ENCODE measurements at places on chromosomes 5 and 9.

DNA sequence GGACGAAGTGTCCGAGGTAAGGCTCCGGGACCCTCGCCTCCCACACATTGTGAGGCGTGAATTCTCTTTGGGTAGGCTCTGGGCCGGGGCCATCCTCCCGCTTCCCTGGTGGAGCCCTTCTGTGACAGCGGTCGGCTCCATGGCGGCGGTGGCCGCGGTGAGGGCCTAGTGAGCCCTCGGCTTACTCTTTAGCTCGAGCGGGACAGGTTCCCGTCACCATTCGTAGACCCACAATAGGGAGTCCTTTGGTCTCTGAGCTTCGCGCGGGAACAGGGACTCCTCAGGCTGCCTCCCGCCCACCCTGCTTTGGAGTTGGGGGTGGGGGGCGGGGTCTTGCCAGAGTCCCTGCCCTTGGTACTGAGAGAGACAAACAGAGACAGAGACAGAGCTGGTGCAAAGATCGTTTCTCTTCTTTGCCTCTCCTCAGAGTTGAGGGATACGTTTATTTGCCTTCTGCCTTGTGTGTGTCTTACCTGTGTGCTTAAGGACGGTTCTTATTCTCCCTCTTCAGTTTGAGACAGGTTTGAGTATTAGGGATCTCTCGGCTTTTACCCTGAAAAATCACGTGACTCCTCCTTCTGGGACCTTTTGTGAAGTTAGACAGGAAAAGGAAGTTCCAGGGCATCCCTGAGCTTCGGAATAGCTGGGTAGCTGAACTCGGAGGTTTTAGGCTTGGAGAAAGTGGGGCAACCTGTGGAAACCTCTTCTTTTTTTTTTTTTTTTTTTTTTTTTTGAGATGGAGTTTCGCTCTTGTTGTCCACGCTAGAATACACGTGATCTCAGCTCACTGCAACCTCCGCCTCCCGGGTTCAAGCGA lies 833 bp downstream of the ANKHD1 start:
- DNase-seq: peak; percentile 43

- DNase-seq: no peak
Observed at GRCh38 chr9:132004323-132004722, 75.3 kb downstream of the MED27 start.

GRCh38 chr5:88248743-88249540 lies 19.7 kb downstream of the TMEM161B start:
- no peak for DNase-seq

- no peak for DNase-seq
Observed at GRCh38 chr9:130461731-130462130, 17.0 kb downstream of the ASS1 start.

GRCh38 chr5:157265714-157266285 lies at the start of gene CYFIP2:
Gene CYFIP2, plus strand, starts transcription at chr5:157266123. Its CDS starts 19,239 bp downstream, at chr5:157285362.
- DNase-seq: no peak

GRCh38 chr5:88772831-88773230 lies 110.2 kb downstream of the MEF2C start:
- no peak for DNase-seq

DNA sequence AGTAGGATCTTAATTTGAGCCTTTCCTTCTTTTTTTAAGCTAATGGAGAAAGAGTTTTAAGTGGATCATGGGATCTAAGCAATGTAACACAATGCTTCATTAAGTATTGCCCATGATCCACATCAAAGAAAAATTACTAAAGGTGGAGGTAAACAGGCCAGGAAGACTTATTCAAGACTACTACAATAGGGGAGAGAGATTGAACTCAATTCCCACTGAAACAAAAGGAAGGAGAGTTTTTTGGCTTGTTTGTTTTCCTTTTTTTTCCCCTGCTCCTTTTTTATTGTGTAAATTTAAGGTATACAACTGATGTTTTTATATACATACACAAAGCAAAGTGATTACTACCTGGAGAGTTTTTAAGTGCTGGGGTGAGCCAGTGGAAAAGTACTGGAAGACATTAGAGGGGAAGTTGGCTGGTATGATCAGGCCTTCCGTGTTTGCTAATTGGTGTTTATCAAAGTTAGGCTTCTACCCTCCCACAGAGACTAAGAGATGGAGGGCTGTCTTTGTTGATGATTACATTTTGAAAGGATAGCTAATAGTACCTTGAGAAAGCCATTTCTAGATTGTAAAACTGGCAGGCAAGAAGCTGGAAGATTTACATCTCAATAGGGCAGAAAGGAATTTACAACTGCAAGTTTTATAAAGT lies 262.7 kb downstream of the CHSY3 start:
- no peak for DNase-seq

GRCh38 chr9:69945671-69946141 lies 97.9 kb upstream of the MAMDC2 start:
- peak; percentile 12 for DNase-seq

DNA sequence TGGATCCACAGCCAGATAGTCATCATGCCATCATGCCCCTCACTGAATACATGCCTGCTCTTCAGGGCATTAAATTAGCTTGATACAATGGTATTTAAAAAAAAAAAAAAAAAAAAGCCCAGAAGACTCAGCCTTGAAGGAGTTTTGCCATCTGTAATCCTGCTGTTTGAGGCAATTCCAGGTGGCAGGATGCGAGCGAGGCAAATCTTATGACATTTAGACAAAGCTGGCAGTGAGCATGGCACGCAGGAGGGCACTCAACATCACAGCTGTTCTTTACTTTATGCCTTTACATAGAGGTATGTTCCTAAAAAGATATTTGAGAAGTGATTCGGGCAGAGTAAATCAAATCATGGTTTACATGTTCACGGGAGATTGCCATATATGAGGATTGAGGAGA lies 692.0 kb upstream of the DMAC1 start:
- no peak for DNase-seq

- no peak for DNase-seq
Observed at GRCh38 chr5:11803436-11803835, 100.8 kb downstream of the CTNND2 start.

- DNase-seq: no peak
Observed at GRCh38 chr5:76401801-76402250, 1.3 kb upstream of the IQGAP2 start.

GRCh38 chr5:64637837-64638443 lies 52.4 kb upstream of the SHISAL2B start:
- DNase-seq: no peak

- DNase-seq: no peak
Observed at GRCh38 chr9:101400120-101400519, 1.5 kb downstream of the ZNF189 start.

DNA sequence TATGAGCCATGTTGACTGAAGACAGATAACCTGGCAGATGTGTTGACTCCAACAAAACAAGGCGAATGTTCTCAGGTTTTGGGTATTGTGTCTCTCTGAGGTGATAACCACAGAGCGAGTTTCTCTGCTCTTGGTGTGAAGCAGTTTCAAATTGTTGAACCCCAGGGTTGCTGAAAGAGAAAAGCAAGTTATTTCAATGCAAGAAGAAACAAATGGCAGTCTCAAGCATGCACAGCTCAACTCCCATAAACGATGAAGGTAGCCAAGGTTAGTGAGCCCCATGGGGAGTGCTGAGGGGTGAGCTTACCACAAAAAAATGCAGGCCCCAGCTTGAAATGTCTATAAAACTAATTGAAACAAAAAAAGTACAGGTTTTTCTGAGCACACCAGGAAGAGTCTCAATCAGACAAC lies 220.8 kb upstream of the DAPK1 start:
- no peak for DNase-seq

- DNase-seq: no peak
Observed at GRCh38 chr5:77259476-77259875, 49.0 kb downstream of the PDE8B start.

- DNase-seq: no peak
Observed at GRCh38 chr9:93051680-93052089, 6.8 kb upstream of the SUSD3 start.

Data from kidney capillary endothelial cell (primary cell).